HuH-7 (cell line): ENCODE measurements at places on chromosomes 1 and 21.
A peak's percentile ranks its signal among the peaks of the same experiment; 100 is the strongest.

DNA sequence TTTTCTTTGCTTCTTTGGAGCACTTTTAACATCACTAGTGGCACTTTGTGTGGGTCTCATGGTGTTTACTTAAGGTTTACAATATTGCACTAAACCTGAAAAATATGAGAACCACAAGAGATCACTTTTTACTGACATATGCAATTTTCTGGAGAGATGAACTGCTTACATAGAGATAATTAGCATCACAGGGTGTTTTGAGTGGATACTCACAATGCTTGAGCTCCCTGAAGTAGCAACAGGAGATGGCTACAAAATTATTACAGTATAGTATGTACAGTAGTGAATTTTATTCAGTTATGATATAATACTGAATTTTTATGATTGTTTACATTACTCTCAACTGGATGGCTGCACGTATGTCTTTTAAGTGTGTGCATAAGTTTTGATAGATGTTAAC, 22.6 kb downstream of the RPRD2 start:
- no peak for DNase-seq

DNA sequence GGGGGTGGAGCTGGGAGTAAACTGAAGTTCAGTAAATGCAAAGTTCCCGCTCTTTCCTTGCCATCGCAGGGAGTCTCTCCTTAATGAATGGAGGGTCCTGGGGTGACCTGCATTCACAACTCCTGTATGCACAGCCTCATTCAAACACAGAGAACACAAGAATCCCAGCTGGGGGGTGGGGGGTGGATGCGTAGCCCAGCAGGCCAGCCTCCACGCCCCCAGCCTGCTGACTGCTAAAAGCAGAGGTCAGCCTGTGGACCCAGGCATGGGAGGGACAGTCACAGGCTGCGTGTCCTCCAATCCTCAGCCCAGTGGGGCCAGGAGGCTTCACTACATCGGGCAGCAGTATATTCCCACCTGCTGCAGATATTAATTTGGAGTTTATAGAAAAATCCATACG, 263.1 kb downstream of the GRIK3 start:
- no peak for DNase-seq

GRCh38 chr1:221840511-221841243, 98.8 kb upstream of the DUSP10 start:
- DNase-seq = no peak

- no peak for DNase-seq
Measured at GRCh38 chr1:207826557-207827487, 75.0 kb downstream of the CD46 start.

GRCh38 chr1:97082160-97082848, 360.7 kb downstream of the PTBP2 start:
- DNase-seq = no peak

- DNase-seq = peak; percentile 51
Measured at GRCh38 chr1:205449750-205450443, 5.9 kb downstream of the BLACAT1 start.

- no peak for DNase-seq
Measured at GRCh38 chr1:189669846-189670245, 807.8 kb downstream of the BRINP3 start.

DNA sequence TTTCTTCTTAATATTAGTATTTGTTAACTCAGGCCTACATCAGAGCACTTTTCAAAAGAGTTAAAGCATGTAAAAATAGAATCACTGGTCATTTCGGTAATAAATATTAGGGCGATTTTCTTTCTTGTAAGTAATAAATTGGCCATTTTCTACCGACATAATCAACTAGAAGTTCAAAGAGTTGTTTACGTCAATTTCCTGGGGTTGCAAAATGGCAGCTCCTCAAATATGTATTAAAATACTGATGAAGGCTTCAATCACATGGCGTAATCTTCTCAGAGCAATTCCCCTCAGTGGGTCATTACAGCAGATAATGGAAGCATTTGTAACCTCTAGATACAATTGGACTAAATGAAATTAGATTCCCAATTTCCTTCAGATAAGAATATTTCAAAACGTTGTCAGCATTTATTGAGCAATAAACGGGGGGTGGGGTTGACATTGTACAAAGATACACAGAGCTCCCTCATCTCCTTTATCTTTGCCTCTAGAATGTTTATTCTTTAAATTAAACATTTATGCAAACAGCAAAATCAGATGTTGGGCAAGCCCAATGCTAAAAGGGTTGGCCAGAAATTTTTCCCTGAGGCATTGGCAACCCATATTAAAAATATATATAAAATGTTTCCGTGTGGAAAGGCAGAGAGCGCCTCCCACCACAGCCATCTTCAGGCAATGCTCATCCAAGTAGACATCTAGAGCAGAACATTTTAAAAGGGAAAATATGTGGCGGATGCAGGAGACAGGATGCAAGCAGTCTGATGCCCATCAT, 240.6 kb downstream of the NCAM2 start:
- peak; percentile 4 for DNase-seq

DNA sequence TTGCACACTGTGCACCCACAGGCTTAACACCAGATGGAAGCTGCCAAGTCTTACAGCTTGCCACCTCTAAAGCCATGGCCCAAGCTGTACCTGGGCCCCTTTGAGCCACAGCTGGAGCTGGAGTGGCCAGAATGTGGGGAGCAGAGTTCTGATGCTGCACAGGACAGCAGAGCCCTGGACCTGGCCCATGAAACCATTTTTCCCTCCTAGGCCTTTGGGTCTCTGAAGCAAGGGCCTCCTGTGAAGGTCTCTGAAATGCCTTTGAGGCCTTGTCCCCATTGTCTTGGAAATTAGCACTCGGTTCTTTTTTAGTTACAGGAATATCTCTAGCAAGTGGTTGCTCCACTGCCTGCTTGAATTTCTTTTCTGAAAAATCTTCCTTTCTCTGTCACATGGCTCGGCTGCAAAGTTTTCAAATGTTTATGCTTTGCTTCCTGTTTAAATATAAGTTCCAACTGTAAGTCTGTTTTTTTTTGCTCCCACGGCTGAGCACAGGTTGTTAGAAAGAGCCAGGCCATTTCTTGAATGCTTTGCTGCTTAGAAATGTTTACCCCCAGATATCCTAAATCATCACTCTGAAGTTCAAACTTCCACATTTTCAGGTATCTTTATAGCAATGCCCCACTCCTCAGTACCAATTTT, 156.8 kb upstream of the GORAB start:
- no peak for DNase-seq

GRCh38 chr1:59701376-59701775, 113.4 kb upstream of the HOOK1 start:
- DNase-seq = no peak

DNA sequence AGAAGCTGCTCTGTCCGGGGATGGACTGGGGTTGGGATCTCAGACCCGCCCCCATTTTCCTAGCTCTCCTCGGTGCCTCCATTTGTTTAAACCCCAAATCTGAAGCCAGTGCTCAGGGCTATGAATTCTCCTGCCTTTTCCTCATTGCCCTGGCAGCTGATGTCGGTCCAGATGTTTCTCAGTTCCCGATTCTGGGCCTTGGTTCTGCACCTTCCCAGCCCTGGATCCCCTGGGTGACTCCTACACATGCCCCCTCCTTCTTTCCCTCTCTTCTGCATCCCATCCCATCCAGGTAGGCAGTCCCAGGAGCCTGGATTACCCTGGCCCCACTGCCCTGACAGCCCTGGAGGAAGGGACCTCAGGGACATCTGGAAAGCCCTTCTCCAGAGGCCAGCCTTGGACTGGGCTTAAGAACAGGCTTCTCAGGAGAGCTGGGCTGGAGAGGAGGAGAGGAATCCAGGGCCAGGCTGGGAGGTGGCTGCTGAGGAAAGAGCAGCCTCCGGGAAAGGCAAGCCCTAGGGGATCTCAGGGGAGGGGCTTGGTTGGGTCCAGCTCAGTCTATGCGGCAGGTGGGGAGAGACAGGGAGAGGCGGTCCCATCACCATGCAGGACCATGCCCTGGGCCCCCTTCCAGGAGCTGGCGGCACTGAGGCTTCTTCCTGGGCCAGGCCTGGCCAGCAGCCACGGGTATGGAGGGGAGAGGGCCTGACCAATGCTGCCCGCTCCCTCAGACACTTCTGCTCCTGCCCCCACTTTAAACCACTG, 6.8 kb upstream of the EPS8L3 start:
- no peak for DNase-seq

GRCh38 chr1:15700508-15700907, 16.4 kb downstream of the PLEKHM2 start:
- no peak for DNase-seq
